ENCODE measurements at places on chromosomes 3 and 15.

DNA sequence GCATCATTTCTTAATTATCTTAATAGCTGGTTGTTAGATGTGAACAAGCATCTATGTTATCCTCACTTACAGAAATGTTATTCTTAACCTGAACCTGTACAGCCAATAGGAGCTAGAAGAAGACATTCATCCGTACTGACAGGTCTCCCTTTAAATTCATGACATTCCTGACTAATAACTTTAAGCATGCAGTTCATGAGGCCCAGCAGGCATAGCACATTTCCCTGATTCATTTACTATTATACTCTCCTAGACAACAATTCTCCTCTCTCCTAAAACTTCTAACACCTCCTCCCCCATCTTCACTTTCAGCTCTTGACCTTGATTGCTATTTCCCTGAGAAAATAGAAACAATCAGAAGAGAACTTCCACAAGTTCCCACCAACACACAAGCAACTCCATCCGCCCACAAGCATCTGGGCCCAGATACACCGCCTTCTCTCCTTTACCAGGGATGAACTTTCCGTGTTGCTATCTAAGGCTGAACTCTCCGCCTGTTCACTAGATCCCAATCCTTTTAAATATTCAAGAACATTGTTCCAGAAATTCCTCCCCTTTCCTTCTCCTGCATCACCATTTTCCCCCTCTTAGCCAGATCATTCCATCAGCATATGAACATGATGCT is 62.9 kb upstream of the SPRED1 start:
- no peaks in the 10 kb centered on the region for H3K4me1 ChIP-seq
- no peak overlapping the region for H3K27ac ChIP-seq
- H3K4me3 ChIP-seq: no peak overlapping the region
- DNase-seq: no peak

- no peak for DNase-seq
- H3K27me3 ChIP-seq: peaks cover 6% of the 10 kb centered on the region
- H3K4me3 ChIP-seq: peak overlapping the region; percentile 96
- peaks cover 12% of the 10 kb centered on the region for H3K4me1 ChIP-seq
Observed at GRCh38 chr3:113018536-113019181, 27.9 kb downstream of the GTPBP8 start.

GRCh38 chr15:48049736-48050135 is 71.1 kb upstream of the SLC24A5 start:
- H3K4me1 ChIP-seq: no peaks in the 10 kb centered on the region
- H3K4me3 ChIP-seq: no peak overlapping the region
- DNase-seq: no peak
- H3K27me3 ChIP-seq: no peaks in the 10 kb centered on the region
- no peak overlapping the region for H3K27ac ChIP-seq
- H3K36me3 ChIP-seq: peaks cover 9% of the 10 kb centered on the region

DNA sequence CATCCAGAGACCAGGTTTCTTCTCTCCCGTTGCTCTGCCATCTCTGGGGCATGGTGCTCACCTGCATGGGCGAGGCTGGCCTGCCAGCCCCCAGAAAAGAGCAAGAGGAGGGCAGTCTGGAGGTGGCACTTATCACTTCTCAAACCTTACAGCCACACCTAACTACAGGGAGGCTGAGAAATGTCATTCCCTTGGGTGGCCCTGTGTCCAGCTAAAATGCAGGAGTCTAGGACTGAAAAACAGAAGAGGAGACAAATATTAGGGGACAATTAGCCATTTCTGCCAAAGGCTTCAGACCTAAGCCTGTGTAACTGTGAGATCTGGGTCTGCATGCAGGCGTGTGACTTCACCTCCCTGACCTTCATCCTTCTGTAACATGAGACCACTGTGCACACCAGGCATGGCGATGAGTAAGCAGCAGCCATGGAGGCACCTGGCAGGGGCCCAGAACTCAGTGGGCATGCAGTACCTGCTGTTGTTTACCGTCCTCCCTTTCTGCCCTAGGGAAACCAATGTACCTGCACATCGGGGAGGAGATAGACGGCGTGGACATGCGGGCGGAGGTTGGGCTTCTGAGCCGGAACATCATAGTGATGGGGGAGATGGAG is 83.4 kb downstream of the MESD start:
- H3K4me3 ChIP-seq: no peak overlapping the region
- no peak overlapping the region for H3K27ac ChIP-seq
- DNase-seq: no peak
- H3K36me3 ChIP-seq: peaks cover 8% of the 10 kb centered on the region
- peaks cover 14% of the 10 kb centered on the region for H3K27me3 ChIP-seq

- peaks cover 3% of the 10 kb centered on the region for H3K4me1 ChIP-seq
Observed at GRCh38 chr15:65275728-65276126, 11.0 kb downstream of the PARP16 start.

DNA sequence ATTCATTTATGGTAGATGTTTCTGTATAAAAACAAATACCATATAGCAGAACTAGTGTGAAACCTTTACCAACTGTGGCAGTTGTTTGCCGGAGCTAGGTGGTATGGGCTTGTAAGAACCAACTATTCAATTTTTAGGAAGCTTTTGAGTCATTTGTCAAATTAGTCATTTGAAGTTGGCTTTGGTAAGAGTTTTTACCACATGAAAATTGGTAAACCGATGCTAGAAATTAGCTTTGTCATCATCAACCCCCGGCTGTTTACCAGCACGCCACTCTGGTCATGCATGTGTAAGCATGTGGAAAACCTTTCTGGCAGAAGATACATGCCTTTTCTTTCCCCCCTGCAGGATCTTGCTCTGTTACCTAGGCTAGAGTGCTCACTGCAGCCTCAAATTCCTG is 63.3 kb downstream of the IL1RAP start:
- no peaks in the 10 kb centered on the region for H3K27me3 ChIP-seq
- H3K36me3 ChIP-seq: no peaks in the 10 kb centered on the region
- no peak for DNase-seq

- no peak for DNase-seq
- H3K27ac ChIP-seq: no peak overlapping the region
- H3K4me1 ChIP-seq: no peaks in the 10 kb centered on the region
Observed at GRCh38 chr15:50046867-50047266, 72.2 kb downstream of the ATP8B4 start.

DNA sequence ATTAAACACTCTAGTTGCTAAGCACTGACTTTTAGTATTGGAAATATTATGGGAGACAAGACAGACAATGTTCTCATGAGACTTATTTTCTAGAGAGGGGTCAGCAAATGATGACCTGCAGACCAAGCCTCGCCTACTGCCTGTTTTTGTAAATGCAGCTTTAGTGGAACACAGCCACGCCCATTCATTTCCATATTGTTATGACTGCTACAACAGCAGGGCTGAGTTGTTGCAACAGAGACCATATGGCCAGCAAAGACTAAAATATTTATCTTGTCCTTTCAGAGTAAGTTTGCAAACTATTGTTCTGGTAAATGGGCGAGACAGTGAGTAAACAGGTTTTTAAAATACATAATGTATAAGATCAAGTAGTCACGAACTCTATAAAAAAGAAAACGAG is 570.2 kb downstream of the NTRK3 start:
- DNase-seq: no peak
- H3K27ac ChIP-seq: no peak overlapping the region
- H3K4me3 ChIP-seq: no peak overlapping the region
- H3K4me1 ChIP-seq: peaks cover 8% of the 10 kb centered on the region
- no peaks in the 10 kb centered on the region for H3K27me3 ChIP-seq

GRCh38 chr3:184325715-184326369 is 11.4 kb downstream of the EIF4G1 start:
- no peak overlapping the region for H3K4me3 ChIP-seq
- H3K36me3 ChIP-seq: no peaks in the 10 kb centered on the region

GRCh38 chr3:18252578-18252977 is 172.6 kb downstream of the SATB1 start:
- no peak overlapping the region for H3K4me3 ChIP-seq
- no peaks in the 10 kb centered on the region for H3K27me3 ChIP-seq
- H3K4me1 ChIP-seq: no peaks in the 10 kb centered on the region
- DNase-seq: no peak
- H3K27ac ChIP-seq: no peak overlapping the region
- no peaks in the 10 kb centered on the region for H3K36me3 ChIP-seq

GRCh38 chr3:85554153-85554552 is 595.4 kb downstream of the CADM2 start:
- H3K4me3 ChIP-seq: no peak overlapping the region
- H3K36me3 ChIP-seq: no peaks in the 10 kb centered on the region
- H3K27ac ChIP-seq: no peak overlapping the region
- no peak for DNase-seq

GRCh38 chr15:81642451-81642990 is 268.5 kb upstream of the TMC3 start:
- no peak overlapping the region for H3K4me3 ChIP-seq
- no peaks in the 10 kb centered on the region for H3K27me3 ChIP-seq
- no peaks in the 10 kb centered on the region for H3K4me1 ChIP-seq
- H3K27ac ChIP-seq: no peak overlapping the region
- no peak for DNase-seq
- H3K36me3 ChIP-seq: peaks cover 21% of the 10 kb centered on the region

DNA sequence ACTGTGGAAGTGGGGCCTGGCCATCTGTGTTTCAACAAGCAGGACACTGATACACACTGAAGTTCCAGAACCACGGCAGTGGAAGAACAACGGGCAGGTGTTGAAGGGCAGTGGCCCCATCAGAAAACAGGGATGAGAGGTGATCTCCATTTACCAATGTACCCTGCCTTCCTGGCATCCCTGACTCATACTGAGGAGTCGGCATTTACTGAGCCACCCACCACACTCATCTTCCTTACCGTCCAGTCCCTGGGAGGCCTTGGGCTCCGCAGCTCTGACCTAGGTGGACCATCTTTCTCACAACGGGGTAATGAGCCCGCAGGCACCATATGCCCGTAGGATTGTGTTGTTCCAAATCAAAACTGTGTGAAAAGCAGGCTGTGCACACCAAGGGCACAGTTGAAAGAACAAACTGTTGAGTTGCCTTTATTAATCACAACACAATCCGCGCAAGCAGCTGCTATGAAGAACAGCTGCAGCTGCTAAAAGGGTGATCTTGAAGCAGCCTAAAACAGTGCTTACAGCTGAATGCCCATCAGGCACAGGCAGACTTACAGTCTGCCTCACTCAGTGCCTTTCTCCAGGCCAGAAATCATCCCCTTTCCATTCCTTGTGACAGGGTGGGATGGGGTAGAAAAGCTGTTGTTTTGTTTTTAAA is 12.9 kb downstream of the MB21D2 start:
- peaks cover 3% of the 10 kb centered on the region for H3K27me3 ChIP-seq
- H3K4me3 ChIP-seq: peak overlapping the region; percentile 40
- H3K27ac ChIP-seq: peak overlapping the region; percentile 60
- H3K4me1 ChIP-seq: peaks cover 18% of the 10 kb centered on the region
- H3K36me3 ChIP-seq: no peaks in the 10 kb centered on the region

GRCh38 chr3:86995537-86995936 is 4.6 kb upstream of the VGLL3 start:
- no peak overlapping the region for H3K27ac ChIP-seq
- H3K4me3 ChIP-seq: no peak overlapping the region
- no peaks in the 10 kb centered on the region for H3K36me3 ChIP-seq
- H3K27me3 ChIP-seq: no peaks in the 10 kb centered on the region
- no peak for DNase-seq

- no peak for DNase-seq
- no peak overlapping the region for H3K27ac ChIP-seq
- H3K36me3 ChIP-seq: peaks cover 4% of the 10 kb centered on the region
- no peaks in the 10 kb centered on the region for H3K27me3 ChIP-seq
- no peak overlapping the region for H3K4me3 ChIP-seq
Observed at GRCh38 chr15:100824211-100824610, 55.4 kb upstream of the ALDH1A3 start.

DNA sequence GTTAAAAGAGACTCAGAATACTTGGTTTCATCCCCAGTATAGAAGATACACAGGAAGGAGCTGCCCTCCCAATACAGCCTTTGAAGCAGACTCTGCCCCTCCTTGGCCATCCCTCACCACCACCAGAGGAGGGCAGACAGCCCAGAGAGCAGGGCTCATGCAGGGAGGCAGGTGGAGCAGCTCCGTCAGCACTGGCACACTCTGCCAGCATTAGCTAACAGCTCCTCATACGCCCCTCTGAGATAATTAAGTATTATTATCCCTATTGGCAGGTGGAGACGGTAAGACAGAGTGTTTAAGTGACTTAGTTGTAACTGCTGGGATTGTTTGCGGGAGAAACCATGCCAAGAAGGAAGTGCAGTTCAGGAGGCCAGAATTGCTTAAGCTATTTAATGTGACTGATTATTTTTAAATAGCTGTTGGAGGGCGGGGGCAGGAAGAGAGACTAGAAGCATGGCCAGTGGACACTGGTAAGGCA is 434.0 kb downstream of the EPHB1 start:
- no peak overlapping the region for H3K4me3 ChIP-seq
- peaks cover 4% of the 10 kb centered on the region for H3K36me3 ChIP-seq
- H3K27ac ChIP-seq: no peak overlapping the region

DNA sequence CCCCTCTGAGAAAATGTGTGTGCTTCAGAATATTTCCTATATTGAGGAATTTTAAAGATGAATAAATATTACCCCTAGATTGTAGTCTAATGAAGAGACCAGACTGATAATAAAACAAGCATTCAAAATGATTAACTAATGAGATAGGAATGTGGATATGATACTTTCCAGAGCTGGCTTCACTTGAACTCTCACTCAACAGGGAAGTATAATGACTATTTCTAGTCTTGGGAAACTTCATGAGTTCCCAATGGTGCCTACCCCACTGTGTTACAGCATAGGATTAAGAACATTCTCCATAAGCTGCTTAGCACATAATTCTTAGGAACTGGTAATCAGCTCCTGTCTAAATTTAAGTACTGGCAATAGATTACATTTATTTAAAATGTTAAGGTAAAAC is 261.5 kb upstream of the ZNF385D start:
- no peaks in the 10 kb centered on the region for H3K36me3 ChIP-seq
- DNase-seq: no peak
- no peak overlapping the region for H3K27ac ChIP-seq
- no peak overlapping the region for H3K4me3 ChIP-seq

DNA sequence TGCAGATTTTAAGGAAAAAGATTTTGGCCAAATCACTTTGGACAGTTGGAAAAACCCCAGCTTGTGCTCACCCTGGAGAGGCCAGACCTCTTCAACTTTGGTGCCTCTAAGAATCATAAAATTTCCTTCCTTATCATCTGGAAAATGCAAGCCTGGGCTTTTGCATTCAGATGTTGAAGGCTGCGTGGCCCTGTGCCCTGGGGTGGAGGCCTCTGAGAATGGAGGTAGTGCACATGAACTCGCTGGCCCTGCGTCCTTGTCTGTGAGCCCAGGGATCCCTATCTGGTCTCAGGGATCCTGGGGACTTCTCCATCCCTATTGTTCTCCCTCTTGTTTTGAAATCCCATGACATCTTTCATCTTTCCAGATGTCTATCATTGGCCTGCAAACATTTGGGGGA is 64.6 kb upstream of the ARNT2 start:
- DNase-seq: no peak
- no peaks in the 10 kb centered on the region for H3K4me1 ChIP-seq
- H3K4me3 ChIP-seq: no peak overlapping the region
- H3K27me3 ChIP-seq: no peaks in the 10 kb centered on the region

- H3K4me3 ChIP-seq: no peak overlapping the region
- no peaks in the 10 kb centered on the region for H3K36me3 ChIP-seq
- DNase-seq: no peak
- no peak overlapping the region for H3K27ac ChIP-seq
- peaks cover 6% of the 10 kb centered on the region for H3K27me3 ChIP-seq
- H3K4me1 ChIP-seq: peaks cover 11% of the 10 kb centered on the region
Observed at GRCh38 chr15:63532307-63532744, 27.9 kb downstream of the USP3 start.

- H3K27me3 ChIP-seq: no peaks in the 10 kb centered on the region
- no peaks in the 10 kb centered on the region for H3K36me3 ChIP-seq
- DNase-seq: no peak
- no peak overlapping the region for H3K4me3 ChIP-seq
Observed at GRCh38 chr3:31917303-31918005, 63.6 kb downstream of the OSBPL10 start.

GRCh38 chr3:117820658-117821299 is 1111.2 kb downstream of the TUSC7 start:
- H3K4me1 ChIP-seq: peaks cover 8% of the 10 kb centered on the region
- no peaks in the 10 kb centered on the region for H3K36me3 ChIP-seq
- no peaks in the 10 kb centered on the region for H3K27me3 ChIP-seq
- no peak overlapping the region for H3K4me3 ChIP-seq

Data from glutamatergic neuron (in vitro differentiated cells).